ENCODE measurements at places on chromosomes 11 and 22. TPM values are rescaled to one million over a fixed set of nuclear protein-coding genes. Genes with fewer than 3 reads are reported as not detected.

MUC2 gene
- total RNA-seq = not detected

NXPE4 gene
- not detected for total RNA-seq

SNX32 gene
- total RNA-seq = 3.1 TPM

CCDC116 gene
- total RNA-seq = 0.27 TPM

GGTLC3 gene
- total RNA-seq = not detected

SMC1B gene
- 0.11 TPM for total RNA-seq

RASD2 gene
- 1.0 TPM for total RNA-seq

FKBP2 gene
- 30.8 TPM for total RNA-seq

DRD4 gene
- 1.2 TPM for total RNA-seq

PRG3 gene
- total RNA-seq = not detected

MMP12 gene
- total RNA-seq = not detected

DMC1 gene
- 6.5 TPM for total RNA-seq

TMEM25 gene
- total RNA-seq = 40.6 TPM

MYH9 gene
- total RNA-seq = 151 TPM

SYCE3 gene
- not detected for total RNA-seq

VSIG10L2 gene
- total RNA-seq = not detected

TBX10 gene
- total RNA-seq = not detected

TEAD1 gene
- total RNA-seq = 121 TPM

TPBGL gene
- total RNA-seq = not detected

MGAT3 gene
- 12.9 TPM for total RNA-seq

LRRC75B gene
- total RNA-seq = 16.0 TPM

NLRP14 gene
- 0.88 TPM for total RNA-seq

GGT5 gene
- total RNA-seq = 13.2 TPM

TUBA8 gene
- total RNA-seq = 4.9 TPM

MS4A12 gene
- not detected for total RNA-seq

POU2F3 gene
- 0.27 TPM for total RNA-seq

BTBD18 gene
- total RNA-seq = not detected

C1QTNF5 gene
- total RNA-seq = 47.1 TPM

MYOD1 gene
- total RNA-seq = 2.4 TPM

BARX2 gene
- 7.0 TPM for total RNA-seq

KIF18A gene
- total RNA-seq = 8.7 TPM

XBP1 gene
- 95.9 TPM for total RNA-seq

ARHGAP20 gene
- 13.7 TPM for total RNA-seq

LARGE1 gene
- total RNA-seq = 45.8 TPM

C11orf21 gene
- 1.3 TPM for total RNA-seq

UBQLNL gene
- total RNA-seq = 1.2 TPM

MRGPRX3 gene
- total RNA-seq = not detected

MIAT gene
- total RNA-seq = 180 TPM

PDGFD gene
- 41.2 TPM for total RNA-seq

MSANTD2 gene
- total RNA-seq = 36.9 TPM

PANX2 gene
- total RNA-seq = 2.4 TPM

All from camera-type eye (tissue), 1 donor.